ENCODE measurements at places on chromosomes 2 and 18.
A peak's percentile ranks its signal among the peaks of the same experiment; 100 is the strongest.

GRCh38 chr2:60945341-60945740 lies 64.0 kb downstream of the REL start:
- no peak for DNase-seq

DNA sequence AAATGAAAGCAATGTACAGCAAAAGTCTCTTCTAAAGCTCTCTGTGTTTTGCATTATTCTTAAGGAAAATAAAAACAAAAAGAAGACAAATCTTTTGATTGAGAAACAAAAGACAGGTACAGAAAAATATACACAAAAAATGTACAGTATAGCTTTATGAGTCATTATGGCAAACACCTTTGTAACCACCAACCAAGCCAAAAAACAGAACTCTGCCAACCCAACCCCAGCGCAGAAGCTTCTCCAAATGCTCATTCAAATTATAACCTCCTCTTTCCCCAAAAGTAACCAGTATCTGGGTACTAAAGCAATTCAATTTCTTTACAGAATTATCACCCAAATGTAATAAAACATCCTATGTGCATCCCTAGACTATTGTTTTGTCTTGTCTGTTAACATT lies 255.9 kb upstream of the STON1 start:
- DNase-seq = no peak

- no peak for DNase-seq
These were observed 26.3 kb downstream of the IRS1 start for GRCh38 chr2:226773291-226773690.

DNA sequence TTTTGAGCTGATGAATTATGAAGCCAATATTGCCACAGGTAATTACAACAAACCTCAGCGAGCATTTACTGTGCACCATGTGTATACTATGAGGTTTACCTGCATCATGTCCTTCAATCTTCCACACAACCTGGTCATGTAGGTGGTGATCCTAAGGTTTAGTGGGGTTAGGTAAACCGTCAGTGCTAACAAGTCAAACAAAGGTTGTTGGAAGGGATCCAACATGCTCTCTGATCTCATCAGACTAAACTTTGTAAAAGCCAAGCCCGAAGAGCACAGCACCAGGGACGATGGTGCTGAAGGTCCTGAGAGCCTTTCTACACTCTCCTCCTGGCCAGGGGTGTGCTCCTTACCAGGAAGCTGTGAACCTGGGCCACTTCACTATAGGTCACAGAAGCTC lies 29.4 kb downstream of the SH3YL1 start:
- DNase-seq = no peak

GRCh38 chr2:187994464-187995331 lies 297.0 kb upstream of the GULP1 start:
- DNase-seq = no peak

DNA sequence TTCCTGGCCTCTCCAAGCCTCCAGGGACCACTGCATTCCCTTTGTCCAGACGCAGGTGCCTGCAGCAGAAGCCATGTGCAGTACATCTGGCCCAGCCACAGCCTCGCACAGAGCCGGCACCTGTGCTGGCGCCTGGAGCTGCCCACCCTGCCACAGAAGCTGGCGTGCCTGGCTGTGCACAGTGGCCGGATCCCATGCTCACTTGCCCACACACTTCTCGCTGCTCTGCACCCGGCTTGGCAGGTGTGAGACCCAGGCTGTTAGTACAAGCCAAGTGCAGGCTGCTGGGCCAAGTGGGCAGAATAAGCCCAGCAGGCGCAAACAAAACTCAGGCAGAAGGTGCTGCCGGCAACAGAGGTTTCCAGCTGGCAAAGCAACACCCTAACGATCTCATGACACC lies 124.5 kb upstream of the CCDC150 start:
- no peak for DNase-seq

DNA sequence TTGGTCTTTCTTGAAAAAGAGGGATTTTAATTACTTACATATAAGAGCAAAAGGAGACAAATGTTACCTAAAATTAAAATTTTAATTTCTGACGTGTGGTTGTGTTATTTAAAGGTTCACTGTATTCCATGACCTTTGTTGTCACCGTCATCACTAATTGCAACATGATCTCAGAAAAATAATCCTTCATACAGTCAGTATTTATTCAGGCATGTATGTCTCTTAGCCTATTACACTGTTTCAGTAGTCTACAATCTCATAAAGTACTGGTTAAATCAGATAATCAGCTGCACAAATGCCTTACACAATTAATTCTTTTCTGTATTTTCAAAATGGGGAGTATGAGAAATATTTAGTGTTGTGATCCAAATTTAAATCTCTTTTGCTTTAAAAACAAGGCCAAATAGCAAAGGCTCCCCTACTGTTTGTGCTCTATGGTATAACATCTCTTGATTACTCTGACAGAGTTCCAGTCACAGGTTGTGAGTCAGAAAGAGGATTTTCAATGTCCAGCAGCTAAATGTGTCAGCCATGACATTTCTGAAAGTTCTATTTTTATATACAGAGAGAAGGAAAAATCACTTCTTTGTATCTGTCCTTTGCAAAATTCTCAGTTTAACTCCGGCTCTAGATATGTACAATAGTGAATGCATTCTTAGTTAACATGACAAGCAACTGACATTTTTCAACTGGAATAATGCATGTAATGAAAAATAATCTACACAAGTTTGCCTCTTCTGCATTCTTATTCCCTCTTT lies 184.0 kb downstream of the FIGN start:
- DNase-seq = no peak

GRCh38 chr2:233115741-233116140 lies 55.6 kb downstream of the INPP5D start:
- no peak for DNase-seq

DNA sequence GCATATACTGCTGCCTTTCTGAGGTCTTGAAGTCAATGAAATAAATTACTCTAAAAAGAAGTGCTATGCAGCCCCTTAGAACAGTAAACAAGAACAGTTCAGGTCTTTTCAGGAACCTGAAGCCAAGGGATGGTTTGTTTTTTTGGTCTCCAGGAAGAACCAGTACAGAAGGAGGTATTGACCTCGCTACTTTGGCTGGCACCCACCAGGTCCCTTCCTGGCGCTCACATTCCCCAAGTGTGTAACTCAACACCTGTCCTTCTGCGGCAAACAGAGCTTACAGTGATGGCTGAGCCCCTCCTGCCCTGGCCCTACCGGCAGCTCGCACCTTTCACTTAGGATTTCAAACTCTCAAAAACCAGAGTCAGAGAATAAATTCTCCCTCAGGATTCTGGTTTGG lies 51.9 kb downstream of the SETBP1 start:
- DNase-seq = no peak

GRCh38 chr2:119435953-119436297 lies 4.3 kb downstream of the TMEM37 start:
- no peak for DNase-seq

GRCh38 chr2:227462972-227463931 lies 8.7 kb upstream of the AGFG1 start:
- no peak for DNase-seq

- no peak for DNase-seq
These were observed 15.7 kb downstream of the STK39 start for GRCh38 chr2:168231609-168232241.

DNA sequence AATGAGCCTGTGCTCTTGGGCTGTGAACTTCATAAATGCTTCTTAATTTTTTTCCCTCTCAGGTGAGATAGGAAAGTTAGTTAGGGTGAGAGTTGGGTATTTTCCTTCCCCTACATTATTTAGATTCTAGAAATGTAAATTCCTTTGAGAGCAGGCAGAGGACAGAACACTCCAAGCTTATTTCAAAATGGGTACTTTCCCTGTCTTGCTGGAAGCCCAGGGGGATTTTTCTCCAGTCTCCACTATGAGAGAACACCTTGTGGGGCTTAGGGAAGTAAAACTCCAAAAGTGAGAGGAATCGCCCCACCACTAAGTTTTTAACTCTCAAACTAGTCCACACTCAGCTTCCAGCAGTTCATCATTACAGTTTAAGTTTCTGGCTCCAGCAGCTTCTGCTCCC lies 253.2 kb upstream of the CTAGE1 start:
- no peak for DNase-seq

DNA sequence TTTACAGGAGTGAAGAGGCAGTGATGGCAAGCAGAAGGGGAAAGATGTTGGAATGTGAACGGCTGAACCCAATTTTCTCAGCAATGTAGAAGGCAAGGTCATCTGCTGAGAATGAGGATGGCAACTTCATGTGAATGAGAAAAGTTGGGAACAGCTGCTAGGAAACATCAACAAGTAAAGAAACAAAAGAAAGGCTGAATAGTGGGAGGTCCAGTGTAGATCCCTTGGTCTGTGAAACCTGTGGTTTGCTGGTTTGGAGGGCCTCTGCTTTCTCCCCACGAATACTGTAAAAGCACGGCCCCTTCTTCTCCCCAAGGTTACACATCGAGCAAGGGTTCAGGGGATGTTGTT lies 27.4 kb downstream of the MARCHF4 start:
- DNase-seq = no peak

DNA sequence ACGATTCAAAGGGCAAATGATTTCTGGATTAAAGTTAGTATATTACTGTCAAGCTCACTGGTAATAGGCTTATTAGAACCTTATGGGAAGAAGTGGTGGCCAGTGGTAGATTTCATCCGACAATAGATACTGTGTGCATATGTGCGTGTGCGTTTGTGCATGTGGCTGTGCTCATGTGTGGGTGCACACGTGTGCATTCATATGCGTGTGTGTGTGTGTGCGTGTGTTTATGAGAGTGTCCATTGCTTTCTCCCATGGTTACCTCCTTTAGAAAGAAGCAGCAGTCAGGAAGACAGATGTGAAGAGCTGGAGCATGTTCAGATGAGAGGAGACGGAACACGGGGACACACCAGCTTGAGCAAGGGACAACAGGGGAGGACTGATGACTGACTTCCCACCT lies 8.9 kb upstream of the MROH2A start:
- DNase-seq = no peak

GRCh38 chr2:188527581-188527993 lies 235.9 kb downstream of the GULP1 start:
- DNase-seq = no peak

DNA sequence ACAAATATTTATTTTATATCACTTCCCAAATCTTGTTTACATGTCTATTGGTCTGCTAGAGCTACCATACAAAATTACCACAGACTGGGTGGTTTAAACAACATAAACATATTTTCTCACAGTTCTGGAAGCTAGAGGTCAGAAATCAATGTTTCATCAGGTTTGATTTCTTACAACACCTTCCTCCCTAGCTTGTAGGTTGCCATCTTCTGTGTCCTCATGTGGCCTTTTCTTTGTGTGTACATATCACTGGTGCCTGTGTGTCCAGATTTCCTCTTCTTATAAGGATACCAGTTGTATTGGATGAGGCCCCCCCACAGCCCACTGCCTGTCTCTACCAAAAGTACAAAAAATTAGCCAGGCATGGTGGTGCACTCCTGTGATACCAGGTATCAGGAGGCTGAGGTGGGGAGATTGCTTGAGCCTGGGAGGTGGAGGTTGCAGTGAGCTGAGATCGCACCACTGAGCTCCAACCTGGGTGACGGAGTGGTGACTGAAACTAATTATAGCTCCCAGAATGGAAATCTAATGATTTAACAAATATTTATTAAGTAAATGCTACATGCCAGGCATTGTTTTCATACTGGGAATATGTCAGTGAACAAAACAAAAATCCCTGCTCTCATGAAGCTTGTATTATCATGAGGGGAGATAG lies 13.6 kb downstream of the EML4 start:
- no peak for DNase-seq

- no peak for DNase-seq
These were observed 33.5 kb upstream of the ZEB2 start for GRCh38 chr2:144553379-144553778.

DNA sequence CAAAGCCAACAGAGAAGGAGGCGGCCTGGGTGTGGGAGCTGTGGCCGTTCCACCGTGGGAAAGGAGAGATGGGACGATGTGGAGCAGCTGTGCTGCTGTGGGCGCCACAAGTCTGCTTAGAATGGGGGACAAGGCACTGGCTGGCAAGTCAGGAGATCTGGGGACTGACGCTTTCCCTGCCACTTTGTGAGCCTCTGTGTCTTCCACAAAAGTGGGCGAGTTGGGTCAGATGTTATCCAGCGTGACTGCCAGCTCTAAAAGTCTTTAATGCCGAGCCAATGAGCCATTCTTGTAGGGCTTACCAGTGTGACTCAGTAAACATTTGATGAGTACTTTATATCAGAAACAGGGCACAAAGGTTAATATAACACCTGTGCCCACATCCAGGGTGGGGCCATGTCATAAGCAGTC lies 113.6 kb upstream of the MGAT5 start:
- no peak for DNase-seq

- no peak for DNase-seq
These were observed 108.4 kb downstream of the POLR1A start for GRCh38 chr2:85997017-85997970.

DNA sequence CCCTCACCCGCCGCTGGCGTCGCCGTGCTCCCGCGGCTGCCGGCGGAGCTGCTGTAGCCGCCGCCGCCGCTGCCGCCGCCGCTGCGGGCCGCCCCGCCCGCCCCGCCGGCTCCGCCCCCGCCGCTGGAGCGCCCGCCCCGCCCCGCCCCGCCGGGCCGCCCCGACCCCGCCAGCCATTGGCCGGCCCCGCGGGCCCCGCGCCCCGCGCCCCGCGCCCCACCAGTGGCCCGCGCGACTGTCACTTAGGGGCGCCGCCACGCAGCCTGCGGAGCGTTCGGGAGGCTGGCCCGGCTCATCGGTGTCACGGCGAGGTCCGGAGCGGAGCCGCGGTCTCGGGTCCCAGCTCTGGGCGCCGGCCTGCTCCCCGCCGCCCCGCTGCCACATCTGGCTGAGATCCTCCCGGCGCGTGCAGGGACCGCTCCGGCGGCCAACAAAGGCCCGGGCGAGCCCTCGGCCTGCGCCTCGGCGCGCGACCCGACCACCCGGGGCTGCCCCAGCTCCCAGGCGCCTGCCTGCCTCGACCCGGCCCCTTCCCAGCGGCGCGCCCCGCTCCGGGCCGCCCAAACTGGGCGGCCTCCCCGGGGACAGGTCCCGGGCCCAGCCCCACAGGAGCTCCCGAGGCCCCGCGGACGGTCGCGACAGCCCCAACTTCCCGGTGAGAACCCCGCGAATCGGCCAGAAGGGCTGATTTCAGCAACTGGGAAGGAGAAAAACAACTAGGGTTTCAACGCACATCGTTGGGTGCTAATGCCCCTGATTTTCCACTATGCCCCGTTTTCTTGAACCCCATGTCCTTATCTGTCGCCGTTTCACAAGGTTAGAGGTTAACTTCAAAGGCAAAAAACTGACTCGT lies at the start of gene MGAT4A:
Gene MGAT4A, minus strand, starts transcription at position 92 of the 853 bp plus-strand sequence. CDS start 4,800 bp downstream, outside the sequence.
- peak; percentile 70 for DNase-seq

DNA sequence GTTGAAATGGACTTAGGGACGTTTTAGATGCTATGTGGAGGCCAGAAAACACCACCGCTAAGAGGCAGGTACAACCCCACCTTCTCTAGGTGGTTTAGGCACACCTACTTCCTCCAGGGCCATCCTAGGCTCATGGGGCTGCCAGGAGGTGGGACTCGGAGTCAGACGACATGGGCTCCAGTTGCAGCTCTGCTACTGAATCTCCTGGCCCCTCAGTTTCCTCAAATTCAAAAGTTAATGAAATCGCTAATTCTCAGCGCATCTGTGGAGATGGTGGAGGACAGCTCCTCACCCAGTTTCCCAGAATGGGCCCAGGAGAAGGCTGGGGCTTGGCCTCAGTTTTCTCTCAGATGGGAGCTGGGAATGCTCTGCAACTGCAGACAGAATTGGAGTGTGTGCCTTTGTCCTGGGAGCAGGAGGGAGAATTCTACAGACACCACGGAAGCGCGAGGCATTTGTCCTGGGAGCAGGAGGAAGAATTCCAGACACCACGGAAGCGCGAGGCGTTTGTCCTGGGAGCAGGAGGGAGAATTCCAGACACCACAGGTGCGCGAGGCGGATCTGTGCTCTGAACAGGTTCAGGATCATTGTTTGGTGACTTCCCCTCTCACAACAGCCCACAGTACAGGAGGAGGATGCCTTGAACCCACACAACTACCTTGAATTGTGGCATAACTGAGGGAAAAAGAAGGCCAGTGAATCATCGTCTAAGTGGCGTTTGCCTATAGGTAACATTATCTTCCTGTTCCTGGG lies 103.7 kb upstream of the PXDN start:
- no peak for DNase-seq
